ENCODE measurements at places on chromosomes 5 and 9.

GRCh38 chr5:8500426-8500825 is 631.5 kb downstream of the MTRR start:
- no peak for DNase-seq

- DNase-seq: no peak
Observed at GRCh38 chr5:103425686-103426454, 136.7 kb downstream of the NUDT12 start.

- DNase-seq: no peak
Observed at GRCh38 chr9:135790850-135791249, 88.9 kb downstream of the KCNT1 start.

DNA sequence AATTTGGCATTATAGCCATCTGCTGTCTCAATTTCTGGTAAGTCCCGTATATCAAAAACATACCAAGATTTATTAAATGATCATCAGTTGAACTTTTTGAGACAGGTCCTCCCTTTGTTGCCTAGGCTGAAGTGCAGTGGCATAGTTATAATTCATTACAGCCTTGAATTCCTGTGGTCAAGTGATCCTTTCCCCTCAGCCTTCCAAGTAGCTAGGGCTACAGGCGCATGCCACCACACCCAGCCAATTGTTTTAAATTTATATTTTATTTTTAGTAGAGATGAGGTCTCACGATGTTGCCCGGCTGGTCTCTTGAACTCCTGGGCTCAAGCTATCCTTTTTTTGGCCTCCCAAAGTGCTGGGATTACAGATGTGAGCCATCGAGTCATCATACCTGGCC is 418.9 kb downstream of the ARHGEF28 start:
- no peak for DNase-seq

- DNase-seq: peak; percentile 8
Observed at GRCh38 chr5:74543162-74543995, 97.1 kb downstream of the ENC1 start.

Measured in DMS153 (cell line).